ENCODE measurements at places on chromosomes 12 and 14. TPM values are rescaled to one million over a fixed set of nuclear protein-coding genes. Genes with fewer than 3 reads are reported as not detected.

TROAP gene
- 6.3 TPM for total RNA-seq

MCRS1 gene
- 36.8 TPM for total RNA-seq

SERPINA1 gene
- 15.6 TPM for total RNA-seq

CCDC85C gene
- total RNA-seq = 7.5 TPM

KCNK13 gene
- 3.6 TPM for total RNA-seq

SLCO1B1 gene
- total RNA-seq = not detected

LUM gene
- 4,507 TPM for total RNA-seq

SHMT2 gene
- 156 TPM for total RNA-seq

RTN1 gene
- total RNA-seq = 12.5 TPM

TMEM121 gene
- total RNA-seq = 6.0 TPM

OR4E2 gene
- total RNA-seq = 8.4 TPM

RPL10L gene
- total RNA-seq = not detected

DIP2B gene
- total RNA-seq = 32.7 TPM

PRIM1 gene
- 9.1 TPM for total RNA-seq

RNASE7 gene
- total RNA-seq = 4.1 TPM

CAPS2 gene
- total RNA-seq = 18.1 TPM

HOXC6 gene
- 4.1 TPM for total RNA-seq

NAA25 gene
- total RNA-seq = 22.9 TPM

RASSF9 gene
- 3.9 TPM for total RNA-seq

DDN gene
- total RNA-seq = 5.5 TPM

KRT7 gene
- total RNA-seq = 7.7 TPM

SSTR1 gene
- total RNA-seq = 5.8 TPM

TPCN1 gene
- total RNA-seq = 9.1 TPM

MYF6 gene
- total RNA-seq = not detected

CLEC2D gene
- total RNA-seq = 24.6 TPM

CCDC184 gene
- total RNA-seq = 0.72 TPM

LTBP2 gene
- 103 TPM for total RNA-seq

P2RX7 gene
- 5.3 TPM for total RNA-seq

GALNT9 gene
- 1.9 TPM for total RNA-seq

RTL1 gene
- total RNA-seq = 3.6 TPM

TTC9 gene
- 0.96 TPM for total RNA-seq

AGAP2 gene
- total RNA-seq = 1.4 TPM

KRT5 gene
- 446 TPM for total RNA-seq

PLEKHG3 gene
- total RNA-seq = 90.0 TPM

LPAR5 gene
- total RNA-seq = 6.3 TPM

CCDC198 gene
- total RNA-seq = 2.2 TPM

YY1 gene
- total RNA-seq = 40.4 TPM

ARG2 gene
- total RNA-seq = 5.5 TPM

ESR2 gene
- total RNA-seq = 1.2 TPM

ADAM21 gene
- 3.4 TPM for total RNA-seq

FAM90A1 gene
- total RNA-seq = not detected

LRRC10 gene
- total RNA-seq = 0.24 TPM

C2CD5 gene
- total RNA-seq = 47.4 TPM

REC8 gene
- 10.1 TPM for total RNA-seq

OSGEP gene
- 59.0 TPM for total RNA-seq

VSIG10 gene
- total RNA-seq = 12.0 TPM

PPP4R4 gene
- 0.72 TPM for total RNA-seq

DGLUCY gene
- total RNA-seq = 12.8 TPM

GDF11 gene
- total RNA-seq = 3.1 TPM

TAS2R42 gene
- total RNA-seq = 2.4 TPM

C12orf57 gene
- 228 TPM for total RNA-seq

ADCY6 gene
- 20.0 TPM for total RNA-seq

RGS6 gene
- 4.3 TPM for total RNA-seq

TMEM179 gene
- total RNA-seq = 9.1 TPM

DNAH10 gene
- total RNA-seq = 0.72 TPM

FAIM2 gene
- 10.4 TPM for total RNA-seq

PCNX1 gene
- total RNA-seq = 75.6 TPM

Data from umbilical cord (tissue), 2 donors.